ENCODE measurements at places on chromosomes 12 and 14.

DNA sequence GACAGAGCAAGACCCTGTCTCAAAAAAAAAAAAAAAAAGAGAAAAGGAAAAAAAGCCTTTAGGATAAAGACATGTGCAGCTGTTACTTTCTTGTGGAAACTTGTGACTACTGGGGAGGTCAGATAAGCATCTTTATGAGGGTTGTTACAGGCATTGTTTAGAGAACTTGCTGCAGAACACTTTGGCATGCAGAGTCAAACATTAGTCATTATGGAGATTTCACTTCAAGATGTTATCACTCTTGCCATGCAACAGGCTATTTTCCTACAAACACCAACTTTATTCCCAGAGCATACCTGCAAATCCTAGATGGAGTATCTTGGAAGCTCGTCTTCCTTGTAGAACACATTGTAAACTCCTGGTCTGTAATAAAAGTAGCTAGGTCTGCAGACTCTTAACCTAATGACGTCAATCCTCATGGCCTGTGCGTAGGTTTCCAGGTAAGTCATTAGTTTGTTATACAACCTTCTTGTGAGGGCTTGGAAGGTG is 36.3 kb upstream of the WDR89 start:
- no peak for DNase-seq

- no peak for DNase-seq
Observed at GRCh38 chr14:101232340-101233020, 328.8 kb upstream of the DIO3 start.

- DNase-seq: no peak
Observed at GRCh38 chr12:103198499-103198898, 241.0 kb downstream of the ASCL1 start.

GRCh38 chr12:69524755-69525469 is 54.7 kb downstream of the FRS2 start:
- no peak for DNase-seq

- no peak for DNase-seq
Observed at GRCh38 chr12:82996168-82996812, 309.6 kb downstream of the TMTC2 start.

DNA sequence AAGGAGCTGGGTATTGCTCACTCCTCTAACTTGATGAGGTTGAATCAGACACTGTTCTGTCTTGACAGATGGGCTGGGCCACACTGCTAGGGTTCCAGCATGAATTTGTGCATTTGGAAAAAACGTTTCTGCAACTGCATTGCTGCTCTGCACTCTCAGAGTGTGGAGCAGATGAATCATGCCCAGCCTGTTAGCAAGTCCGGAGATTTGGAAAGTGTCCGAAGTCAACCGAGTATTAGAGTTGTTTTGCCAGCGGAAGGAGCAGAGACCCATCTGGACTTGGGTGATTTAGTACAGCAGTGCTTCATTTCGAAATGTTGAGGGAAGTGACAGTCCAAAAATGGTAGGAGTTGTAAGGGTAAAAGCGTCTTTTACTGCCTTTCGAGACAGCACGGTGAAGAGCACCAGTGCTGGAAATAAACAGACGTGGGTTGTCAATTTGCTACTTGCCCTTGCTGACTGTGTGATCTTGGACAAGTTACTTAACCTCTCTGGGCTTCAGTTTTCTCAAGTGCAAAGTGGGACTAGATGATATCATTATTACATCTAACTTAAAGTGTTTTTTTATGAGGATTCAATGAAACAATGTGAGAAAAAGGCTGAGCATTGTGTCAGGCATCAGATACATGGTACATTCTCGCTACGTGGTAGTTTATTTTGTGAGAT is 139.5 kb downstream of the CHST11 start:
- DNase-seq: no peak

DNA sequence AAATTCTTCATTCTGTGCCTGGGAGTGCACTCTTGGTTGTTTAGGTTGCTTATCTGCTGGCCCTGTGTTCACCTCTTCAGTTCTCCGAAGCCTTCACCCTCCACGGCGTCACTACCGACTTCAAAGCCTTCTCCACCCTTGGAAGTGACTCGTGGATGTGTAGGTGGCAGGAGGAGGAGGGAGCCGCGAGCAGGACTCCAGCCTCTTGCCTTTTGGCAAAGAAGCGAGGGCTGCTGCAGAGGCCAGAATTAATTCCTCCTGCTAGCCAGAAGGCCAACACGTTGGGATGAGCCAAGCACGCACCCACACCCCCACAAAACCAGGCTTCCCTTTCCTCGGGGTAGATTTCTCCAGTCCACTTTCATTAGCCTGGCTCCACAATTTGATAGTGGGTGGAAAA is 86.5 kb downstream of the TBX5 start:
- no peak for DNase-seq

- DNase-seq: no peak
Observed at GRCh38 chr12:50568338-50569091, 63.7 kb downstream of the DIP2B start.

GRCh38 chr12:107145397-107145796 is 52.0 kb upstream of the CRY1 start:
- DNase-seq: no peak

GRCh38 chr14:82636426-82636825 is 1102.8 kb upstream of the SEL1L start:
- DNase-seq: no peak

DNA sequence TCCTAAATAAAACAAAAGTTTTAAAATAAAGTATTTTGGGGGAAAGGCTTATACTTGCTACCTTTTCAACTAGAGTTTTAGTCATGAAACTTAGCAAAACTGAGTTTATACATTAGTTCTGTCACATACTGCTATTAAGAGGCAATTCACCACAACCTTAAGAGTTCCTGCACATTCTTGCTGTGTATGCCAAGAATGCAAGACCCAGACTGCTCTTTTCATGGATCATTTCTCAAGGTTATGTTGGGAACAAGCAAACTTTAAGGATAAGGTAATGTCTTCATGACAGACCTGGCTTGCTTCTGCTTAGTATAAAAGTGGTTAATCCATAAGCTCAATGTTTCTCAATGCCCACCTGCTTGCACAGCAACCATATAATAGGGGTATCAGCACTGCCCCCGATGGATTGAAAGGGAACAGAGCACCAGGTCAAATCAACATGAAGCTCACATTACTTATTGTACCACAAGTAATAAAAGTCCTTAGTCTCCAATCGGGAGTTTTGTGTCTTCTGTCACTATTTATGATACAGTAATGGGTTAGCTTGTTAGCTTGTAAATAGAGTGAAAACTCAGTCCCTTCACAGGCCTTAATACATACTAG is 67.6 kb downstream of the KIF21A start:
- DNase-seq: no peak

DNA sequence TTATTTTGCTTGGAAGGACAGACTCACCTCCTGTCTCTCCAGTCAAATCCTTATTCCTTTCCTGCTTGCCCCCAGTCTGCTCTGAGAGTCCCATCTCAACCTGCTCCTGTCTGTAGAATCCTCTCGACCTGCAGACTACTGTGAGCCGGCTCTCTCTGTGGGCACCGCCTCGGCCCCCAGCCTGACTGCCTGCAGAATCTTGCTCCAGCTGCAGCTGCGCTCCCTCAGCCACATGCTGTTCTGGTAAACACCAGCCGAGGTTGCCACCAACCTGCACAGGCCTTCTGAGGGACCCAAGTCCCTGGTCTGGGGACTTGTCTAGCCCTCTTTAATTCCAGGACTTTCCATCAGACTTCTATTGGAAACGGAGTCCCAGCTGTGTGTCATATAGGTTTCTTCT is 44.8 kb upstream of the PRMT8 start:
- no peak for DNase-seq

DNA sequence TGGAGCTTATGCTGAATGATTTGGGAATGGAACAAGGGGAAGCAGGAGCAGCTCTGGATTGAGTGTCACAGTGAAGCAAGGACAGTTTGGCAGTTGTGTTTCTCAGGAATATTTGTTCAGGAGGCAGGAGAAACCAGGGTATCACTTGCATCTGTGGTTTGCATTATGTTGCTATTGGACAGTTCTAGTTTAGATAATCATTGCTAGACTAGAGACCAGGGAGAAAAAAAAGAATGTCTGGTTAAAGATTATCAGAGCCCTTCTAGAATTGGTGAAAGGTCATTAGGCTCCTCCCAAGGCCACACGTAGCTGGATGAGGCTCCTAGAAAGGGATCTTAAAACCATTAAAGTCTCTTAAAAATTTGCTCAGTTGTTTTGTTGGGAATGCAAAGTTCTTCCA is 17.0 kb upstream of the SRSF5 start:
- DNase-seq: no peak

DNA sequence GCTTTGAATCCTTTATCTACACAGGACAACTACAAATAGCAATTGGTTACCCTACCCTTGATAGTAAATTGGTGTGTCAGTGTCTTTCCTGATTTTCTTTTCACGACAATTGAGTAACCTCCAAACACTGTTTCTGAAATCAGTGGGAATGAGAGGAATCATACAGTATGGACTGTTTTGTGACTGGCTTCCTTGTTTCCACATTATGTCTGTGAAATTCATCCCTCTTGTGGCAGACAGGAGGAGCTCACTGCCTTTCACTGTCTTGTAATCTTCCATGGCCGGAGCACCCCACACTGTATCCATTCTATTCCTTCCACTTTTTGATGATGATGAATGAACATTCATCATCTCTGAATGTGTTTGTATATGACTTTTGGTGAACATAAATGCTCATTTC is 164.0 kb upstream of the PZP start:
- no peak for DNase-seq

- no peak for DNase-seq
Observed at GRCh38 chr12:124625867-124626675, 58.7 kb upstream of the NCOR2 start.

DNA sequence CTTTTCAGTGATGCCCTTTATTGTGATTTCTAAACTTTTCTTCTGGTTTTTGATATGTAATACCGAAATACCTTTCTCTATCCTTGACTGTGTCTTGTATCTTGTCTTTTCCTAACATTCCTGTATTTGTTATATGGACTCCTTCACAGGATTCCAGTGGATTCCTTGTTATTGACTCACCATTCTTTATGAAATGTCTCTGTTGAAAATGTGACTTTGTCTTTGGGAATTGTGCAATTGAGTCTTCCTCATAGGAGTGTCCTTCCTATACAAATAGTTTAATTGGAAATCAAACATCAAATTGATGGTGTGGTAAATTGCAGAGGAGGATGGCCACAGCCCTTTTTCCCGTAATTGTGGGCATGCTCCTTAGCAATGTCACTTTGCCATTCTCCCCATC is 296.6 kb upstream of the KITLG start:
- no peak for DNase-seq

DNA sequence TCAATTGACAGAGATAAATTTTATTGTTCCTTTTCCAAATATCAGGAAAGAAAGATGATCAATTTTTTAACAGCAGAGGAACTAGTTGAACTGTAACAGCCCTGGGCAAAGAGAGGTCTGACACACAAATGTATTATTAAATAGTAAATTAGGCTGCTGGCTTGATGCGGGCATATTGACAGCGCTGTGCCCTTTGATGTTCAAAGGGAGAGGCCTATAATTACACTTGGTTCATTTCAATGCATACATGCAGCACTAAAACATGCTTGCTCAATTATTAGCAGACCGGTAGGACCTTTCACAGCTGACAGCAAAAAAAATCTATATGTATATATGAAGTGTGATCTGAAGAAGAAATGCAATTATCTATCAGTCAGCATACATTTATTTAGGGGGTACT is 219.8 kb downstream of the SLC2A13 start:
- no peak for DNase-seq

Data from NCI-H187 (cell line).